ENCODE measurements at places on chromosomes 11 and 22.

DNA sequence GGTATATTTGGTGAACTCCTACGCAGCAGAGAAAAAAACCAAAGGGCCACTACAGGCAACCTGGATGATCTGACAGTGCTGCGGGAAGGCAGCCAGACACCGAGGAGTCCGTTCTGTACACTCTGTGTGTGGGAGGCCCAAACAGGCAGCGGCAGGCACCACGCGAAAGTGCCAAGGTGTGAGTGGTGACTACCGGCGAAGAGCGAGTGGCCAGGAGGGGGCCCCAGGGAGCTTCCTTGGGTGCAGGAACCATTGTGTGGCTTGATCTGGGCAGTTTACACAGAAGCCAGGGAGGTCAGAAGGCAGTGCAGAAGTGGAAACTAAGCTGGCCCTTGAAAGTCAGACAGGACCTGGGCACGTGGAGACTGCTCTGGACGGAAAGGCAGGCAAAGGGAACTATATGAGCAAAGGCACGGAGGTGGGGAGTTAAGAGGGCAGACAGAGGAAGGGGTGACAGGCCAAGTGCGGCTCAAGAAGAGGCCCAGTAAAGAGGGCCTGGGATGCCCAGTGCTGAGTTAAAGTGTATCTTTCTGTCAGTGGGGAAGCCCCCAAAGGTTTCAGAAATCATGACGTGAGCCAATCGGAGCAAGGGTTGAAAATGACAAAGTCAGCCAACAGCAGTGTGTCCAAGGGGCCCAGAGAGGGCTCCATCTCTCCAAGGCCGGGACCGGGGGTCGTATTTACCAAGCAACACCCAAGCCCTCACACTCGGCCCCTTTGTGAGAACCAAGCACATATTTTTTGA is 10.6 kb downstream of the TMEM184B start:
- DNase-seq, result no peak

DNA sequence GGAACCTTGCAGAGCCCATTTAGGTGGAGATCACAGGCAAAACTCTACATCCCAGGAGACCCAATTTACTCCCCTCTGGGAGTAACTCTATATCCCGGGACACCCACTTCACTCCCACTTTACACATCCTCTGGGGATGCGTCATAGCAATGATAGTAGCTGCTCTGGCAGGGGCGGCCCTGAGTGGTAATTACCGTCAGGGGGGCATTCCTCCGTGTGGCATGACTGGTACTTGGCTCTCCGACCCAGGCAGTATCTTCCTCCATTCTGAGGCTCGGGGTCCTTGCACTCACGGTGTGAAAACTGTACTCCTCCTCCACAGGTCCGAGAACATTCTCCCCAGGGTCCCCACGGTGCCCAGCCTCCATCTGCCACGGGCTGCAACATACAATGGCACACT is 17.2 kb downstream of the ADAMTS8 start:
- DNase-seq, result no peak

DNA sequence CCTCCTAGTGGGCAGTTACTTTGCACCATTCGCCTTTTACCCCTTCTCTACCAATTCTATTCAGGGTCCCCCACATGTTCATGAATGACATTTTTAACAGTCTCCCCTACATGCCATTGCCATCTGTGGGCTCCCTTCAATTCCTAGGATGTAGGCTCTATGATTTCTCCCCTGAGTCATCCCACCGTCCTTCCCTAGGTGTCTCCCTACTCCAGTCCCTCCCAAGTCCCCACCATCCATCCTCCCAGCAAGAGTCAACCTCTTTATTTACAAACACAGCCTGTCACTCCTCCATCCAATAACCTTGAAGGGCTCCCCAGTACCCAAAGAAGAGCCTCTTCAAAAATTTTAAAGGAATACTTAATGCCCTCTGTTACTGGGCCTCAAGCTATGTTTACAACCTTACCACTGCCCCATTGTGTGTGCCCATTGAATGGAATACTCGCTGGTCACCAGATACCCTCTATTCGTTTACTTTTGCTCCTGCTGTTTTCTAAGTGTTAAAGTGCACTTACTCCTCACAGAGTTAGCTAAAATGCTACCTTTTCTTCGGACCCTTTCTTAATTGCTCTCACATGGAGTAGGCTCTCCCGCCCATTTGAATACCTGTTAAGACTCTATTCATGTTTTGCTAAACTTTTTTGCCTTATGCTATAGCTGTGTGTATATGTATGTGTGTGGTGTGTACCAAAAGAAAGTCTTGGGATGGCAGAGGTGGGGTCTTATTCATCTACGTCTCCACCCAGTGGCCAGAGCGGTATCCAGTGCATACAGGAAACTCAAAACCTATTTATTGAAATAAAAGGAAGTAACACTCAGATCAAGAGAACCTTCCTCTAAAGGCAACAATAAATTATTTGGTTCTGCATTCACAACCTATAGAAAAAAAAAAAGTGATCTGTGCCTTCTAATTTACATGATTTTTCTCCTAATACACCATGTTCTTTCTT is 235.8 kb upstream of the CCDC90B start:
- no peak for DNase-seq

- no peak for DNase-seq
These were observed 256.4 kb upstream of the SESN3 start for GRCh38 chr11:95487391-95487790.

- DNase-seq, result no peak
These were observed 51.3 kb upstream of the FLI1 start for GRCh38 chr11:128642571-128642970.

DNA sequence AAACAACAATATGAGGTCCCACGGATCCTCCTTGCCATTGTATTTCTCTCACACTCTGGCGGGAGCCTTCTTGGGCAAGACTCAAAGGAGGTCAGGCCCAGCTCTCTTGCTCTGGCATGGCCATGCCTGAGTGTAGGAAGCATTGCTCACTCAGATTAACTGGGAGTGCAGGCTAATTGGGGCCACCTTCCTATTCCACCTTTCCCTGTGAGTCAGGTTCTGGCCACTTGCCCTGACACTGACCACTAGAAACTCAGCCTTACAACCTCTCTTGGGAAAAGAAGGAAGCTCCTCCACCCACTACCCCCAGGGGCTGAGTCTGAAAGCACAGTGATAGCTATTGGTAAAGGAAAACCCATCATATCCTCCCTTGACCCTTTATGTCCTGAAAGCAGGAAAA is 121.8 kb upstream of the NTM start:
- DNase-seq, result no peak

DNA sequence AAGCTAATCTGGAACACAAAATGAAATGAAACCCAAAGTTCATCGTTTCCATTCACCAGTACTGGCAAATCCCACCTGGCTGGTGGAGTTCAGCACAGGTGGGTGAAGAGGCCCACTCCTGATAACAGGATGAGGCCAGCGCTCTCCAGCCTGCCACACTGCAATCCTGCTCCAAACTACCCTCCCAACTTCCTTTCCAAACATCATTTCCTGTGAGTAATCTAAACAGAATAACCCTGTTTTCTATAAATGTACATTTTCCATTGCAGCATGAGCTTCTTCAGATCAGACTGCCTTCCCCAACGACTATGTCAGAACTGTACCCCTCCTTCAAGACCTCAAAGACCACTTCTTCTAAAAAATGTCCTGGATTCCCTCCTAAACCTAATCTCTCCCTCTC is 15.9 kb upstream of the NFRKB start:
- DNase-seq, result no peak

- DNase-seq, result no peak
These were observed 261.5 kb upstream of the TENM4 start for GRCh38 chr11:79702303-79702702.

- DNase-seq, result no peak
These were observed 87.5 kb upstream of the TBCEL start for GRCh38 chr11:120936356-120936755.

GRCh38 chr11:22157531-22157930 is 35.4 kb upstream of the ANO5 start:
- DNase-seq, result no peak

- no peak for DNase-seq
These were observed 49.8 kb downstream of the SGSM1 start for GRCh38 chr22:24855794-24856193.

DNA sequence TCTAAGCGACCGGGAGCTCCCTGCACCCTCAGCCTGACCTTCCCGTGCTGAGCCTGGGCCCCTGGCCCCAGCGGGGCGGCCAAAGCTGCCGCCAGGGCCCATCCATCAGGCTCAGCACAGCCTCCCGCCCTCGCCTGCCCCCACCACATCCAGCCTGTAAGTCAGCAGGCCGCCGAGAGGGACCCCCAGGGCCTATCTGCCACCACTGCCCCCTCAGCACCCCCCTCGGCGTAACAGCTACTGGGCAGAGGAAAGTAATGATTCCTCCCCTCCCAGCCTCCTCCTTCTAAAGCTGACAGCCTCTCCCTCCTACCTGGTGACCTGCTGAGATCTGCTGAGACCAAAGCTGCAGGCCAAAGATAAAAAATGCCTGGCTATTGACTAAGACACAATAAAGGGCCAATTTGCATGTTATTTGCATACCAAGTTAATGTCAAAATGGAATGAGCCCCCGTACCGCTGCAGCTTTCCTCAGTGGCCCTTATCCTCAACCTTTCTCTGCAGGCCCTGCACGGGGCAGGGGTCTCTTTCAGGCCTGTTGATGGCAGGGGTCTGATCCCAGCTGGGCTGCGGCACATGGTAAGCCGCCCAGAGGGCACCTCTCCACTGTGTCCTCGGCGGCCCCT is 51.6 kb downstream of the RPUSD4 start:
- DNase-seq, result no peak

DNA sequence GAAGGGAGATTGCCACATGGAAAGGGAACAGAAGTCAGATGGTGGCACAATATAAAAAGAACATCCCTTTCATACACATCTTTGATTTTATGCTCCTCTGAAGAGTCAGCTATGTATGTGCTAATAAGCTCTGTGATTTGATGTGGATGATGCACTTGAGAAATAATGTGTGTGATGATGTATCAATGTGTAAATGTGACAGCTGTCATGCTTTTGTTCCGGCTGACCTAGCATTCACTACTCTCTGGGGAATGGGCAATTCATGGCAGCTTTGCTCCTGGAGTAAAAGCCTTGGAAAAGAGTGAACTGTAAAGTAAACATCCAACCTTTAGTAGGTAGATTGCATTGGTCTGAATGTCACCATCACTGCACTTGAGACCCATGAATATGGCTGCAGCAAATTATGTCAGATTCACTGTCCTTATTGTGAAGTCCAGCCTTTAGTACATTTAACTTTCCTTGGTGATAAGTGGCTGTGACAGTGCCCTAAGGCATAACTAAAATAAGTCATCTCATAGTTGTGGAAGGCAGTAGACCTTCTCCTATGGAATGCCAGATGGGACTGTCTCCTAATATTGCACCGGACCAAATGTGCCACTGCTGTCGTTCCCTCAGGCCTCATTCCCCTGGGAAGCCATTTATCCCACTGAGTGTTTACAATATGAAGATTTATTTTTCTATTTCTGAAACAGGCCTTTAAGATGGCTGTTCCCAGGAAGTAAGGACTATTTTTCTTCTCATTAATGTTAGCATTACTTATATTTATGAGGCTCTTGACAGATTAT is 178.2 kb upstream of the CCDC90B start:
- DNase-seq, result no peak

GRCh38 chr11:92890846-92891245 is 78.6 kb upstream of the MTNR1B start:
- DNase-seq, result no peak

DNA sequence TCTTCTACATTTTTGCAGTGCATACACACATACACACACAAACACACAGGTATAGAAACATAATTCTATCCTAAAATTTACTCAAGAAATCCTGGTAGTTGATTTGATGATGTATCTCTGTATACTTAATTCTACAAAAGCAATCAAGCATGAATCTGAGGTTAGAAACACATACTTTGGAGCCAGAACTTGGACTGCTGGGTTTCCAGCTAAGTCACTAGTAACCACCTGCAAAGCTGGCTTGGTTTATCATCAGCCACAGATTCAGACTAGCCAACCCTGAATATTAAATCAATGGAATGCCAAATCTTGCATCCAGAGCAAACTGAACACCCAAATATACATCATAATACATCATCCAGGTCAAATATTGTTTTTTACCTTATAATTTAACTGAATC is 24.8 kb upstream of the POU2AF2 start:
- no peak for DNase-seq

DNA sequence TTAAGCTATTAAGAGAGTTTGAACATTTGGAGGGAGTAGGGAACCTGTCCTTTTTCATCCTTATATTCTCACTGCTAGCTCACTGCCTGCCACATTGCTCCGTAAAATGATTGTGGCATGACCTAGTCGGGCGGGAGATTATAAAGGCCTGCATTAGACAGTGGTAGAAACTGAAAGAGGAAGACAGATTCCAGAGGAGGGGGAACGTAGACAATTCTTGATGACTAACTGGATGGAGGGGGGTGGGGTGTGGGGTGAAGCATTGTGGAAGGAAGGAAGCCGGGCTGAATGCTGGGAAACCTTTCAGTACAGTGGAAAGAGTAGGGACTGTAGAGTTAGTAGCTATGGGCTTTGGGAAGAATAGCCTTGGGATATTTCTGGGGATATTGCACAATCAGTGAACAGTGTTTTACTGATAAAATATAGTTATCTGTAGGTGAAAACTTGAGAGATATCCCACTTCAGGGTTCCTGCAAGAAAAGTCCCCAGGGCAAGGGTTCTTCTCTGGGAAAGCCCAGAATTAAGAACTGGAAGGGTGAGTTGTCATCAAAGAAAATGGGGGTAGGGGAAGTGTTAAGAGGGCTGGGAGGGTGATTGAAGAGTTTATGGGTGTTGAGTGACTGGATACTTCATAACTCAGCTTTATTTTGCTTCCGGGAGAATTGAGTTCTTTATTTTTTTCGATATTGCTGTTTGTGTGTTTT is 2.1 kb downstream of the MED15 start:
- no peak for DNase-seq

GRCh38 chr11:123577081-123577598 is 77.3 kb downstream of the SCN3B start:
- DNase-seq, result no peak
